Muscle of back (tissue), 13 donors: ENCODE measurements at places on chromosomes 7 and 10.

DNA sequence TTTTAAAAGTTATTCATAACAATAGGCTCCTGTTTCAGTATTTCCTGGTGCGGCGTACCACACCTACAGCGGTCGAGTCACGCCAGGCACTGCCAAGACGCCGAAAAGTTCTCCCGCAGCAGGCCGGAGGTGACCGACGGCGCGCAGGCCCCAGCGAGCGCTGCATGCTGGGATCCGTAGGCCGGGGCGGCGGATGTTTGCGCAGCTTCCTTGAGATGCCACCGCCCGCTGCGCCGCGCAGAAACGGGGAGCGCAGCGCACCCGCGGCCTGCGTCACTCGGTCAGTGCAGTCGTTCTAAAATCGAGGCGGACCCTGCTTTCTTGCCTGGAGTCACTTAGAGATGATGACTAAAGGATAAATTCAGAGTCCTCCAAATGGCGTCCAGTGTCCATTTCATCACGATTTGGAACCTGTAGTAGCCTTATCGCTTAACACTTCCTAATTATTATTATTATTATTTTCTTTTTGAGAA lies 1.3 kb upstream of the KIF11 start:
- DNase-seq = peak; percentile 97

- DNase-seq = no peak
Observed at GRCh38 chr7:130429019-130429418, 11.8 kb downstream of the CEP41 start.

- no peak for DNase-seq
Observed at GRCh38 chr10:126087153-126087680, 190.9 kb downstream of the FANK1 start.

DNA sequence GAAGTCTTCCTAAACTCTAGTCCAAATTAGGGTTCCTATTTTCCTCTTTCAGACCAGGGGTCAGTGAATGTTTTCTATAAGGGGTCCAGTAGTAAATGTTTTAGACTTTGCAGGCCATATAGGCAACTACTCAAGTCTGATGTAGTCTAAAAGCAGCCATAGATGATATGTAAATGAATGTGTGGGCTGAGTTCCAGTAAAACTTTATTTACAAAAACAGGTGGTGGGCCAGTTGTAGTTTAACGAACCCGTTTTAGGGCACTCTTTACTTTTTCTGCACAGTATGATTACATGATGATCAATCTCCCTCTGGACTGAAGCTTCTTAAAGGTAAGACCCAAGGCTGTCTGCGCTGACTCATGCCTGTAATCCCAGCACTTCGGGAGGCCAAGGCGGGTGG lies 243.6 kb downstream of the CAMK1D start:
- no peak for DNase-seq

GRCh38 chr7:116499168-116500077 lies at the start of gene CAV2:
Gene CAV2, plus strand, starts transcription at chr7:116499738. Its CDS starts 44 bp downstream, at chr7:116499782.
- peak; percentile 68 for DNase-seq

DNA sequence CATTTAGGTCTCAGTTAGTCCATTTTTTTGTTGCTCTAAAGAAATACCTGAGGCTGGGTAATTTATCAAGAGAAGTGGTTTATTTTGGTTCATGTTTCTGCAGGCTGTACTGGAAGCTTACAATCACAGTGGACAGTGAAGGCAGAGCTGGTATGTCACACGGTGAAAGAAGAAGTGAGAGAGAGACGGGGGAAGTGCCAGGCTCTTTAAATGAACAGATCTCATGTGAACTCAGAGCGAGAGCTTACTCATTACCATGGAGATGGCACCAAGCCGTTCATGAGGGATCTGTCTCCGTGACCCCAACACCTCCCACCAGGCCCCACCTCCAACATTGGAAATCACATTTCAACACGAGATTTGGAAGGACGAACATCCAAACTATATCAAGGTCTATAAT lies 18.9 kb upstream of the PNLIPRP3 start:
- no peak for DNase-seq

GRCh38 chr7:43195768-43196167 lies 83.3 kb downstream of the HECW1 start:
- no peak for DNase-seq

DNA sequence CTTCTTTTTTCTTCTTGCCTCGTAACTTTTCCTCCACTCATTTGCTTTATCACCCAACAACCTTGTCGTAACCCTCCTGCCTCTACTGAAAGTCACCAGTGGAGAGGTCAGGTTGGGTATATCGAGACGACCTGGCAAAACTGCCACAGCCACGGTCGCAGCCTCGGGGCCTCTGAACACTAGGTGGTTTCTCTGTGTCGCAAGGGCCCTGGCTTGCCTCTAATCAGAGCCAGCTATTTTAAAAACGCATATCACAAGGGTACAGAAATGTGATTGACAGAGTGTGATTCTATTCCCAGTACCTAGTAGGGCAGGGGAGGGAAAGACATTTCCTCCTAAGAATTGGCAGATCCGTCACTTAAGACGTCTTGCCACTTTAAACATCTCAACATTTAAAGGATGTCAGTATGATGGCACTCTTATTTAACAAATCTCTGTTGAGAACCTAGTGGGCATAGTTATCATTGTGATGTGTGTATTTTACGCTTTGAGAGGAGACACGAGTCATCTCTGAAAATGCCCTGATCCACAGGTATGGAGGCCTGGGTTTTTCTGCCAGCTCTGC lies 197.5 kb downstream of the ARHGAP21 start:
- no peak for DNase-seq

GRCh38 chr10:77987671-77988255 lies 41.6 kb downstream of the POLR3A start:
- DNase-seq = no peak

GRCh38 chr7:34191771-34192479 lies 286.6 kb downstream of the BMPER start:
- no peak for DNase-seq

GRCh38 chr10:24721229-24722106 lies 2.2 kb downstream of the ARHGAP21 start:
- DNase-seq = peak; percentile 36
